ENCODE measurements at places on chromosomes 11 and 22.

- DNase-seq, result no peak
Measured at GRCh38 chr11:76788661-76789442, 5.7 kb downstream of the TSKU start.

GRCh38 chr22:21982338-21982965 lies at the start of gene TOP3B:
Gene TOP3B, minus strand, starts transcription at chr22:21982787. Its CDS starts 7,078 bp downstream, at chr22:21975709.
- DNase-seq, result peak; percentile 76

- DNase-seq, result no peak
Measured at GRCh38 chr11:33802194-33802950, 28.1 kb upstream of the FBXO3 start.

- no peak for DNase-seq
Measured at GRCh38 chr11:47188259-47188658, 2.0 kb upstream of the PACSIN3 start.

DNA sequence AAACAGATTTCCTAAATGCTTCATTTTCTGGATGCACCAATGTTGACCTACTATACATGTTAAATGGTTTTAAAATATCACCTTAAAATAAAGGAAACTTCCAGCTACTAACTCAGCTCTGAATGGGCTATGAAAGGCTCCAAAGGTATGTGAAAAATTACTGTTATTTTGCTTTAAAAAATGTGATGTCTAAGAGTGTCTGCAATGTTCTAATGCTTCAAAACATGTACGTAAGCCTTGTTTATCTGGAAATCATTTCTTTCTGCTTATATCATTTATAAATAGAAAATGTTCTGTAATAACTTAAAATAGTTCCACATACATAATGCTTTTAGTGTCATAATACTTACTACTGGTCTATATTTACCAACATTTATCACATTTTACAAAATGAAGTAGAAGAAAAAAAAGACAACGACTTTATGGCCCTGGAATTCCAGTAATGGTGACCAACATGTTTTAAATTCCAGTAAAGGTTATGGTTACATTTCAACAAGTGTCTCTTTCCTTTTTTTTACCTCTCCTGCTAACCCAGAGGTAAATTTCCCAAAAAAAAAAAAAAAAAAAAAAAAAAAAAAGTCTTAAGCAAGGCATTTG lies 2.5 kb downstream of the BDNF start:
- no peak for DNase-seq

GRCh38 chr11:76459846-76460245 lies 15.0 kb downstream of the EMSY start:
- no peak for DNase-seq

DNA sequence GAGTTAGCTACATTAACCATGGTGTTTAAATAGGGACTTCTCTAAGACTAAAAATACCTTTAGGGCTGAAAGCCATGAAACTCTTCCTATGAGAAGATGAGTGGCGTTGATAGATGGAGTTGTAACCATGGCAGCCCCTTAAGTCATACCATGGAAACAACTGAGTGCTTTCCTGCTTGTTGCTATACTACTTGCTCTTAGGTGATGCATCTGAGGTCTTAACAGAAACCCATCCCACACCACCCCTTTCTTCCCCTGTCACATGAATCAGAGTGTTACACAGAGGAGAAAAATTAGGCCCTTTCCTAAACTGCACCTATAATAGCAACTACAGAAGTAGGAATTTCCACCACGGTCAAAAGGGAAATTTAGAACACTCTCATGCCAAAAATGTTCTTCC lies 64.3 kb upstream of the ZC3H12C start:
- DNase-seq, result no peak

GRCh38 chr11:60840470-60841430 lies 1.2 kb upstream of the CCDC86 start:
- DNase-seq, result no peak

GRCh38 chr22:43377896-43378704 lies 33.7 kb upstream of the MPPED1 start:
- DNase-seq, result no peak

GRCh38 chr11:100640646-100641045 lies 46.4 kb upstream of the ARHGAP42 start:
- no peak for DNase-seq

- no peak for DNase-seq
Measured at GRCh38 chr11:75011872-75012271, 23.1 kb downstream of the NEU3 start.

DNA sequence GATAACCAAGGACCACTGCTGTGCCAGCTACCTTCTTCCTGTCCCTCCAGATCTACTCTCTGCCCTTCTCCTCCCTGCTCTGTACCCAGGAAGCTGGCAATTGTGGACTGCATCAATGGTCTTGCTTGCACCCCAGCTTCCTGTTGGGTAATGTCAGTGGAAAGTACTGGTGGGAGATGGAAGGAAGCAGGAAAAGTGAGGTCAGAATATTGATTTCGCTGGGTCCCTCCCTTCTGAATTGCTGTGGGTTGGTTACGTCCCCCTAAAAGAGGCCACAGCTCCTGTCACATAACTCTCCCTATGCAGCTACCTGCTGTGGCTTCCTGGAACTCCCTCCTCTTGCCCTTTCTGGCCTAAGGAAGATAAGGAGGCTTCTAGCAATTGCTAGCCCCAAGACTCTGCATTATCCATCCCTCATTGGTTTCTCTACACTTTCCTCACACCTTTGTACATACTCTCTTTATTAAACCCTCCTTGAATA lies 81.2 kb downstream of the RASSF10 start:
- no peak for DNase-seq

DNA sequence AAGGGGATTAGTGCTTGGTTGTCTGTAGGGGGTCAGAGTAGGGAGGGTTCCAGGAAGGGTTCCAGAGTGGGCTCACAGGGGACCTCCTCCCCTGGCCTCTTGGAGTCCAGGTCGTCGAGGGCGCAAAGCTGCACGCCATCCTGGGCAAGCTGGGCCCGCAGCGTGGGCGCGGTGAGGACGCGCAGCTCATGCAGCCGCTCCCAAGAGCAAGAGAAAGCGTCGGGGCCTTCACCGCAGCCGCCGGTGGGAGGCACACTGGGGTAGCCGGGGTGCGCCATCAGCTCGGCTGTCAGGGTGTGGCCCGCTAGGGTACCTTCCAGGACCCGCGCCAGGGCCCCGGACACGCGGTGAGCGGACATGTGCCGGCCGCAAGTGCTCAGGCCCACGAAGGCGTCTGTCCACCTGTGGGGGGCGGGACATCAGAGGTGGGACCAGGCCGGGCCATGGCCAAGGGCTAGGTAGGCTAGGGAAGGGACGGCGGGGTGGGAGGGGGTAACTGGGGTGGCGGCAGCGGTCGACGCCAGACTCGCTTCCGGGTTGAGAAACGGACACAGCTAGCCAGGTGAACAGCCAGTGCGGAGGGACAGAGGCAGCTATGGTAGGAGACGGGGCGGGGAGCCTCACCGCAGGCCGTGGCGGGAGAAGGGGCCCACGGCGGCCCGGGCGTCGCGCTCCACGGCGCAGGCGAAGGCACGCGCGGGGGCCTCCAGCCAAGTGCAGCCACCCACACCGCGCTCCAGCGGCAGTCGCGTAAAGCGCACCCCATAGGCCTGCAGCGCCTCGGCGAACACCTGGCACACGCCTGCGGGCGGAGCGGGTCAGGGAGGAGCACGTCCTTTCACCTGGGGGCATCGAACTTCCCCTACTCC lies 1.2 kb downstream of the YDJC start:
- DNase-seq, result no peak

- DNase-seq, result no peak
Measured at GRCh38 chr22:17368144-17368543, 1.1 kb upstream of the CECR2 start.

DNA sequence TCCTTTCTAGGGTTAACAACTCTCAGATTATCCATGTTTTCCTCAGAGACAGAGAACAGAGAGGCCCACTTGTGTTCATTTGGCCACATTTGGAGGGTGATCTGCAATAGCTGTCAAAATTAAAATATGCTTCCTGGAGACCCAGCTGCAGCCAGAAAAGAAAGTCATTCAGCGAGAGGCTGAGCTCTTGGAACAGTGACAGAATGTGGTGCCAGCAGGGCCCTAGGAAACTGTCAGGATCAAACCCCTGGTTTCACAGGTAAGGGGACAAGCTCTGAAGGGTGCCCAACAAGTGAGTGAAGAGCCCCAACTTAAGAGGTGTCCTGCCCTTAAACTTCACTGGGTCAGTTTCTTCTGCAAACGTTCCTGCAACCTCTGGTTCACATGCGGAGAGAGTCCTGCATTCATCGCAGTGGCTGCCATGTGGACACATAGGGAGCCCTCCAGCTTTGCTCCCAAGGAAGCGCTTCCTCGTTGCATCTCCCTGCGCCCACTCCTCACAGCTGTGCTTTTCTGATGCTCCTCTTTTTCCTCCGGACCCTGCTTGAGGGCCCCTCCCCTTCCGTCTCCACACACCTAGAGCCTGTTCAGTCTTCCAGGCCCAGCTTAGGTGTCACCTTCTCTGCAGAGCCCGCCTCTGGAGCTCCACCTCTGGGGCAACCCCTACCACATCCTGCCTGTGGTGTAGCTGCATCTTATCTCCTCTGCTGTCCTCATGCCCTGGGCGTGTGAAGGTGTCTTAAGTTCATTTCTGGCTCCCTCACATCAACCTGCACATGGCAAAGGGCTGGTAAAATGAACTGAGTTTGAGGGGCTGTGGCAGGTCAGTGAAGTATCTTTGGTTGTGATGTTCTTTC lies 3.9 kb downstream of the UCP3 start:
- DNase-seq, result peak; percentile 66

DNA sequence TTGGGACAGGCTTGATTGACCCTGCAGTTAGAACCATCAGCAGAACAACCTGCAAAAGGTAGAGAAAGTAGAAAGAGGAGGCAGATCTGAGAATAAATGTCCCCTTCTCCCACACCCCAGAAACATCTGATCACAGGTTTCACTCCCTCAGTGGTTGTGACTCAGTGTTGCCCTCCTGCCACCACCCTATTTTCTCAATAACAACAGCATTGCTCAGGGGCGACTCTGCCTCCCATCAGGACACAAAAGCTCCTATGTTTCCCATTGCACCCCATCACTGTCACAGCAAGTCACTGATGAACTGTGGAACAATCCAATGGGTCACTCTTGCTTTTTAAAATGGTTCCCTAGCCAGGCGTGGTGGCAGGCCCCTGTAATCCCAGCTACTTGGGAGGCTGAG lies 110.2 kb downstream of the RASSF10 start:
- no peak for DNase-seq

DNA sequence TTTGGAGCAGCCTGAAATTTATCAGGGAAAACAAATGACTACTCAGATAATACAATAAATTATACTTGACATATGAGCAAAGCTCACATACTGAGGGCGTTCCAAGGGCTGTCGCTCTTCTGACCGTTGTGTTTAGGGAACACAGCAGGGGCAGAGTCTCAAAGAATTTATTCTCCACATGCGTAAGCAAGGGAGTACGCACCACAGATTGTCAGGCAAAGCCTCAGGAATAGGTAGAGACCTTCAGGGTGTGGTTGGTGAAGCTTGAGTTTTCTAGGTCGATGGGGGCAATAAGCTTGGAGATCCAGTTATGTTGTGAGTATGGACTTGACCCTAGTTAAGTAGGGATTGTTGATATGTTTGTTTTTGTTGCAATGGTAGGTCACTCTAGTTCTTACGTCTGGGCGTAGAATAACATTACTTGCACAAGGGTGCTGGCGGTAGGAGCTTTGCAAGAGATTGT lies 830 bp downstream of the ACAT1 start:
- DNase-seq, result no peak

GRCh38 chr11:8870411-8871170 lies 40.4 kb upstream of the AKIP1 start:
- no peak for DNase-seq

DNA sequence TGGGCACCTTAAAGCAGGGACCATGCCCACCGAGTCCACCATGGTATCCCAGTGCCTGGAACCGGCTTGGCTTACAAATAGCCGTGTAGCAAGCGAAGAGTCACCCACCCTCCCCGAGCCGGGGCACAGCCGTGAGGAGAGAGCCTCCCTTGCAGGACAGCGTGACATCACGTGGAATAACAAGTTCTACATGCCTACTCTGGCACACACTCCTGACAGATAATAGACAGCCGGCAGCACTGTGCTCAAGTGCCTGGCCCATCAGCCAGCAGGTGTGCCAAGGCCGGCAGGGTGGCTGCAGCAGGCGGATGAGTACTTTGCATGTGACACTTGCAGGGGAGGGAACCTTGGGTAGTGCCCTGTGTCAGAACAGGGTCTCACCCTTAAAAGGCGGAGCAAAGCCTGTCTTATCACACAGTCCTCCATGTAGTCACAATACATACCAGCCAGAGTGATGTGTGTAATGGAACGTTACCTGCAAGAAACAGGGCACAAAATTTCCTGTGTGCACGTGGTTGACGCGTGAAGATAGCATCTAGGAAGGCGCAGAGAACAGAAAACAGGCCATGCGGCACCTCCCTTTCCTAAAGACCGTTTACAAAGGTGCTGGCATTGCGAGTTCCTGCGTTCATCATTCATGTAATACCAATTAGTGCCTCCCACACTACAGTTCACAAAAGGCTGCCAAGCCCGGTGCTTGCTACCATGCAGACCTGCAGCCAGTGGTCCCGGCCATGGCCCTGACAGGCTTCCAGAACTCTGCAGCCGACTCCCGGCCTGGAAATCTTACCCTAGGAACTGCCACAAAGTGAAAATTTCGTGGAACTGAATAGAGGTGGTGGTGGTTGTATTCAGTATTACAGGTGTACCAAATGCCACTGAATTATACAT lies 16.4 kb downstream of the TOM1 start:
- no peak for DNase-seq

DNA sequence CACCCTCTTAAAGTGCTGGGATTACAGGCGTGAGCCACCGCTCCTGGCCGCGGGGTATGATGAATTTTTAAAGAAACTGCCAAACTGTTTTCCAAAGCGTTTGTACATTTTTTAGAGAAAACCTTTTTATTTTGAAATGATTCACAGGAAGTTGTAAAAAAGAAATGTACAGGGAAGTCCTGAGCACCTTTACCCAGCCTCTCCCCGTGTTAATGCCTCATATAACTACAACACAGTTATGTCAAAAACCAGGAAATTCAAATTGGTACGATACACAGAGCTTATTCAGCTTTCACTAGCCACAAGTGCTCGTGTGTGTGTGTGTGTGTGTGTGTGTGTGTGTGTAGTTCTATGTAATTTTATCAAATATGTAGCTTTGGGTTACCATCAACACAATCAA lies 7.0 kb upstream of the FAM118A start:
- DNase-seq, result no peak

- no peak for DNase-seq
Measured at GRCh38 chr22:20130319-20130718, 1.3 kb upstream of the ZDHHC8 start.

DNA sequence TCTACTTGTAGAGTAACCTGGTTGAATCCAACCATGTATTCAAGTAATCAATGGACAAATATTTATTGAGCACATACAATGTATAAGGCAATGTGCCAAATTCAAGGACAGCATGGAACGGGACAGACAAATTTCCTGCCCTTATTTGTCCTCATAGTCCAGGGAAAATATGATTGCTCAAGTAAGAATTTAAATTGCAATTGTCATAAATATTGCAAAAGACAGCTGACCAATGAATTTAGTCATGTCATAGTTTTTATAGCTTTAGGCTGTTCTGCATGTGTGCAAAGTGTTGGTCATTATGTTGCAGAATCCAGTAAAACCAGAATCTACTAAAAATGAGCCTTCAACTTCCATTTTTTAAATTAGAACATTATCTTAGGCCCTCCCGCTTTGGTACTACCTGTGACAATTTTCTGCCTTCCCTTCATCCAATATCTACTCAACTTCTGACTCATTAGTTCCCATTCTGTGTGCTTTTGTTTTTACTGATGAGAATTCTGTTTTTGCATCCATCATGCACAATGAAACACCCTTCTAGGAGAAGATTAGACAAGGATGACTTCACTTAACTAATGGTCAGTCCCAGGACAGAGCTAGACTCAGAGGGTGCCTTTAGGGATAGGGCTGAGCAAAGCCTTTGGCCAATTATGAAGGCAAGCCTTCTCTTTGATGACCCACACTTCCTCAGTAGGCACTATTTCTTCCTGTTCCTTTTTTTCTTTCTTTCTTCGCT lies 45.8 kb upstream of the FIBIN start:
- DNase-seq, result no peak

GRCh38 chr11:746289-747157 lies 741 bp upstream of the TALDO1 start:
- no peak for DNase-seq

All from stimulated activated CD8-positive, alpha-beta memory T cell treated with anti-CD3 and anti-CD28 coated beads, Interleukin-2, amount 100 ng/mL, for 48 hours (primary cell).